ENCODE measurements at places on chromosomes 6 and 20. TPM values are rescaled to one million over a fixed set of nuclear protein-coding genes. Genes with fewer than 3 reads are reported as not detected.

Gene PTP4A1
- 6.5 TPM for total RNA-seq

Gene SIM1
- total RNA-seq = 0.78 TPM

Gene EYS
- total RNA-seq = not detected

Gene ACAT2
- 18.8 TPM for total RNA-seq

Measured in Caki2 (cell line).